ENCODE measurements at places on chromosomes 2 and 18.

DNA sequence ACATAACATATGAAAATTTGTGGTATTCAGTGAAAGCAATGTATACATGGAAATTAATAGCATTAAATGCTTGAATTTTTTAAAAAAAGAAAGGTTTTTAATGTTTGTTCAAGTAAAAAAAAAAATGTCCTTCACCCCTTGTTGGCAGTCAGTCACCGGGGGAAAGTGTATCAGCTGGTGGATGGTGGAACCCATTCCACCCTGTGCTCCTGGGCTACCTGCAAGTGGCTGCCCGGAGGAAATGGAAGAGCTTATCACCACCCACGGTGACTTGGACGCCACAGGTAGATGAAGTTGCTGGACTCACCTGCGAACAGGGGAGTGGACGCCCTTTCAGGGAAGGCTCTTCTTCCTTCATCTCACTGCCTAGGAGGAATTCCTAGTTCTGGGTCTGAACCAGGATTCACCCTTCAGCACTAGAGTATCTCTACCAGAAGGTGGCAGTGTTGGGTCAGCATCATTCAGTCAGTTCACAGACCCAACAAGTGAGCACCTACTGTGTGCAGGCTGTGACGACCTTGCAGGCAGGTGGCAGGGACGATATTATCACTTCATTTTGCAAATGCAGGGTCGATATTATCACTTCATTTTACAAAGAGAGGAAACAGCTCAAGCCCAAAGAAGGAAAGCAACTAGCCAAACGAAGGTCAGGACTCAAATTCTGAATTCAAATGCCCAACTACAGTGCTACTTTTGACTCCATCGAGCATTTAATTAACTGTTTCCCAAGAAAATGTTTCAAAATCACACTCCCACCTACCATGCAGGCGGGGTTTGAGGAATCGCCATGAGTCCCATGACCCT is 35.8 kb downstream of the CIB4 start:
- DNase-seq = peak; percentile 45

GRCh38 chr2:151851761-151852160 is 23.5 kb upstream of the ARL5A start:
- DNase-seq = no peak

DNA sequence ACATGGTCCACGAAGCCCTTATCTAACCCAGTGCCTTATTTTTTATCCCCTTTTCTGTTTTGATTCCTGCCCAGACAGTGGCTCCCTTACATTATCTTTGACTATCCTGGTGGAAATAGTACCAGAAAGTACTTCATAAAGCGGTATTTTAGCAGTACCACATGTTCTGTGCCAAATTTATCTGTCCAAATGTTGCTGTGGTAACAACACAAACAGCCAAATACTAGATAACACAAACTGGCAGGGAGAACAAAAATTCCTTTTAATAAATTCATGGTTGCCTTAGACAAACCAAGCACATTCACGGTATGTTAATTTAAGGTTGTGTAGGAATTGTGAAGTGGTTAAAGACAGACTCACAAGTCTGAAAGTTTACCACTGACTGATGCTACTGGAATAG is 187.9 kb upstream of the LHCGR start:
- DNase-seq = no peak

DNA sequence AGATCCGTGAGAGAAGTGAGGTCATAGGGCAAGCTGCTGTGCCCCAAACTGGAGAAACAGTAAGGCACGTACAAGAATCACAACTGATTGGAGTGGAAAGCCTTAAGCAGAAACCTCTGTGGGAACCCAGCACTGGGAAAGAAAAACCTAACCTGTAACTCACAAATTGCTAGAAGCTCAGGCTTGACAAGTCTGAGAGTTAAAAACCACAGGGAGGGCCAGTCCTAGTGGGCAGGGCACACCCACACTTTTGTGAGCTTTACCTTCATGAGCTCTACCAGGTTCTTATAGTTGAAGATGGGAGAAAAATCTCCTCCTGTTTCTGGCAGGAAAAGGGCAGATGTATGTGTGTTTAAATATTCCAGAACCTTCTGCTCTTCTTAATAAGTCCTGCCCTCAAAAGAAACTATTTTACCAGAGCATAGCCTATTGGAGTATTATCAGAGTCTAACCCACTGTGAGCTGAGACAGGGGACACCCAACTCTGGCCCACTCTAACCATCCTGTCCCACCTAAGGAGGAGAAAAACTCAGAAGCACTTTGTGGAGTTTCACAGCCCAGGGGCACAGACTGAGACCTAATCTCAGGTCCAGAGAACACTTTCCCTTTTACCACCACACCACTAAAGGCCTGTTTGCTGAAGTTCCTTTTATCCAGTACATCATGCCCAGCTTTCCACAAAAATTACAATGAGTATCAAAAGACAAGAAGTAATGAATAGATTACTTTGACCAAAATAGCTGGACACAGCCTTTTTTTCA is 1265.7 kb upstream of the CHAC2 start:
- DNase-seq = no peak

DNA sequence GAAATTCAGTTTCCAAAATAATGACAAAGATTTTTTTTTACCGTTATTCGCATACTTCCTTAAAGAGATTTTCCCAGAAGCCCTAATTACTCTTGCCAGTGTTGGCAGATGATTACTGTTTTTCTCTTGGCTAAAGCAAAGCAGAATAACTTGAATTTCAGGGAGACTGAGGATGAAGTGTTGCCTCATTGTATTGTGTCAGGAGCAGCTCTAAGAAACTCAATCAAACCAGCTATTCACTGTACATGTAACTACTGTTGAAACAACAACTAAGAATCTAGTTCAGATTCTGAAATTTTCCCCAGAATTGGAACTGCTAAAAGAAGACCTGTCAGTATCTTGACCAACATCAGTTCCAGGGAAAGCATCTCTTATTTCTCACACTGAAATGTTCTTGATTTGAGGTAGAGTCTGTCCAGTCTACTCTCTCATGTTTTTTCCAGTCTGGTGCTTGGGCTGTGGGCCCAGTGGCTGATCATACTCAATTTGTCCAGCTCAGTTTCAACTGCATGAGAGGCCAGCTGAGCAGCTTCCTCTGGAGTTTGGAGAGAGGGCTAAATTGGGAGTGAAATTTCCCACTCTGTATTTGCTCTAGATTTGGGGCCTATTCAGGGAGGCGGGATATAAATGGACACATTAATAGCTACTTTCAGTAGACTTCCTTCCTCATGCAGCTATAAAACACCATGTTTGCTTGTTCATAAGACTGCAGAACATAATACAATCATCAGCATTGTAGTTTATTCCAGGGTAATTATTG is 78.5 kb downstream of the PPP1R1C start:
- DNase-seq = no peak

GRCh38 chr2:24886126-24886501 is 33.9 kb downstream of the ADCY3 start:
- no peak for DNase-seq

- DNase-seq = no peak
Measured at GRCh38 chr2:95138702-95139101, 17.1 kb upstream of the MRPS5 start.

DNA sequence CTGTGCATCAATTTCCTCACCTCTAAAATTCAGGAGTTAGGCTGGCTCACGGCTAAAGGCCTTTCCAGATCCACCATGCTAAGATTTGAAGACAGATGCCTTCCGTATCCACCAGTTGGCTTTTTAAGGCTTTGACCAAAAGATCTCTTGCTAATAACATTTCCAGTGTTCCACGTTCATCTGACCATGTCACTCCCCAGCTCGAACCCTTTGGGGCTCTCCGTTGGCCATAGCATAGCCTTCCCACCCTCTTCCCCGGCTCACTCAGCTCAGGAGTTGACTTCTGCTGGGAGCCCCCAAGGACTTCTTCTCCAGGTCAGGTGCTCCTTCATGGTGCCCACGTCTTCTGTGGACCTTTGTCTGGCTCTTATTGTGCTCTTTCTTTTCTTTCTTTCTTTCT is 53.3 kb downstream of the MYCN start:
- DNase-seq = no peak
